Ammon's horn (tissue), 1 donor: ENCODE measurements at places on chromosomes 4 and X.
A peak's percentile ranks its signal among the peaks of the same experiment; 100 is the strongest.

DNA sequence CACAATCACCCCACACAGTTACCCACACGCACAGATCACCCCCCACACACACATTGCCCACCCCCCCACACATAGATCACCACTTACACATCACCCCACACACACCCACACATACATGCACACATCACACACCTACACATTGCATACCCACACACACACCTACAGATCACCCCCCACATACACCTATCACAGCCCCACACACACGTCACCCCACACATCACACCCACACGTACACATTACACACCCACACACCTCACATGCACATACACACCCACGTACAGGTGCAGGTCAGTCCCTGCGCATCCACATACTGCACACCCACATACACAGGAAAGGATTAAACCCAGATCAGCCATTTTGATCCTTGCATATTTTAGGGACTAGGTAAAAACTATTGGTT lies 15.3 kb upstream of the TADA2B start:
- no peak for DNase-seq

GRCh38 chr4:79210636-79211049 lies 115.2 kb downstream of the NAA11 start:
- DNase-seq = no peak

- DNase-seq = no peak
These were observed 42.3 kb downstream of the SRPX start for GRCh38 chrX:38178396-38178795.

- DNase-seq = no peak
These were observed 45.3 kb downstream of the RPGR start for GRCh38 chrX:38282049-38282448.

DNA sequence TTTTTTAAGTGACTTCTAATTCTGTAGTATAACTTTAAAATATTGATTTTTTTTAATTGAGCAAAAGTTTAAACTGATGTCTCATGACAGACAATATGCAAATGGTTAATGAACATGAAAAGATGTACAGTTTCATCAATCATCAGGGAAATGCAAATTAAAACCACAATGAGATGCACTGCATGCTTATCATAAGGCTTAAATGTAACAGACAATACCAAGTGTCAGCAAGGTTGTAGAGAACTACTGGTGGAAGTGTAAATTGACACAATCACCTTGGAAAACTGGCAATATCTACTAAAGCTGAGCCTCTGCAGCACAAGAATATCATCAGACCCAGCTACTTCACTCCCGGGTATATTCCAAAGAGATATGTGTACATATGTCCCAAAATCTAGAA lies 70.2 kb upstream of the DAPP1 start:
- no peak for DNase-seq

DNA sequence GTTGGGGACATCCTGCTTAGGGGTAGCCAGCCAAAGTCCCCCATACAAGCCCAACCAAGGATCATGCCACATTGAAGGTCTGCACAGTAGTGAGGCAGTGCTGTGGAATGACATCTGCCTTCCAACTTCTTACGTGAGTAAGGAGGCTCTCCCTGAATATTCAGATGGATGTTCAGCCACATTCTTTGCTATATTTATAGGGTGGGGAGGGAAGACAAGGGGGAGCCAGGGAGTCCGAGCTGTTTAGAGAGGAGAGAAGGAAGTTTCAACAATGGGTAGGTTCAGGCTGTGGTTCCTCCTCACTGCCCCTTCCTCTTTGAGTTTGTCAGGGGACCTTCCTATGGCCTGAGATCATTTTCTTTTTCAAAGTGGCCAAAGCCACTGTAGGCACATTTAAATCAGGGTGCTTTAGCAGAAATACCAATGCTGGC lies 29.8 kb downstream of the MSN start:
- DNase-seq = peak; percentile 32

- no peak for DNase-seq
These were observed 83.5 kb upstream of the RAPGEF2 start for GRCh38 chr4:159019356-159019755.

DNA sequence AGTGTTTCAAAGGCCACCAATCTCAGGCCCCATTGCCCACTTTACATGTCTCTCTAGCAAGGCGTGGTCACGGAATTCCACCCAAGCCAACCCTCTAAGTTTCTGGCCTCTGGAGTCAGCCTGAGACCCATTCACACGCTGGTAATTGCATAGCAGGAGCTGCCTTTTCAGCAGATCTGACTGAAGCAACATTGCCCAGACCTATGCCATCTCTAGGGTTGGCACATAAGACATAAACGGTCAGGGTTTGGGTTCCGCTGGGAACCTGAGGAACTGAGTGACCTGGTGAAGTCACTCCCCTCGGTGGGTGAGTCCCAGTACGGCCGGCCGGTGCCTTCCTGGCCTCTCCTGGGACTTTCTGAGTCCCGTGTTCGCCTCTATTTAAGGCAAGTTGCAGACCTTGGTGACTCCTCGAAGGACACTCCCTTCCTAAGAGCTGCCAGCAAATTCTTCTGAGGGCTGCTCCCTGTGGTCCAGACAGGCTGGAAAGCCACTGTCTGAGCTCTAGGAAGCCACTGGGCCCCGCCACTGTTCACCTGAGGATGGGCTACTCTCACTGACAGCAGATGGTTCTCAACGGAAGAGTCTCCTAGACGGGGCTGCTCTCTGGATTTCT lies 15.9 kb downstream of the CTAG1A start:
- no peak for DNase-seq

- no peak for DNase-seq
These were observed 3.3 kb upstream of the SUPT20HL1 start for GRCh38 chrX:24357106-24357505.

DNA sequence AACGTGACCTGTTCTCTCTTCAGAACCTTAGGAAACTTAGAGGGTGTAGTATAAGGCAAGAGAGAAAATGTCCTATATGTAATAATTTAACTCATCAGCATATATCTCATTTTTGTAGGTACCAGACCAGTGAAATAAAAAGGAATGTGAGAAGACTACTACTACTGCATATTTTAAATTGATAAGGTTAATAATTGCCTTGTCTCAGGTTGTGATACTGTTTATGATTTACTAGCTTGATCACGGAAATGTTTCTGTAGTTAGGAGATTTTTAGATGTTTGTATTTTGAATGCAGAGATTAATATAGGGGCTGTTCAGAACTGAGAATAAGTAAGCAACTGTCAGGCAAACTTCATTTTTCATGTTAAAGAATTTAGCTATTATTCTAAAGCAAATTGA lies 1563.4 kb downstream of the C4orf33 start:
- DNase-seq = no peak

DNA sequence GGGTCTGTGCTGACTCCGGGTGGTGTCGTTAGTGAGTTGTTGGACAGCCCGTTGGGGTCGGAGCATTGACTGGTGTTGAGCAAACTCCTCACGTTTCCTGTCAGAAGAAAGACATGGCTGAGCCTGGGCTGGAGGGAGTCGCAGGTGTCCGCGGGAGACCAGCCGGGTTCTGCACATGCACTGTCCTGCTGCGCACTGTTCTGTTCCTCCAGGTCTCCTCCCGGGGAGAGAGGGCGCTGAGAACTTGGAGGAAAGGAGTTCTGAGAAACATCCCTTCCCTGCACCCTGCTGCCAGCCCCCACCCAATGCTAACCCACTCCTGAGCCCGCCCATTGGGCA lies 1.1 kb downstream of the ZNF141 start:
- no peak for DNase-seq

GRCh38 chrX:110120025-110120424 lies 117.1 kb downstream of the TMEM164 start:
- DNase-seq = no peak

- DNase-seq = no peak
These were observed 150.1 kb upstream of the NUDT10 start for GRCh38 chrX:51182545-51182944.

- DNase-seq = no peak
These were observed 115.1 kb downstream of the FRYL start for GRCh38 chr4:48664938-48665337.

DNA sequence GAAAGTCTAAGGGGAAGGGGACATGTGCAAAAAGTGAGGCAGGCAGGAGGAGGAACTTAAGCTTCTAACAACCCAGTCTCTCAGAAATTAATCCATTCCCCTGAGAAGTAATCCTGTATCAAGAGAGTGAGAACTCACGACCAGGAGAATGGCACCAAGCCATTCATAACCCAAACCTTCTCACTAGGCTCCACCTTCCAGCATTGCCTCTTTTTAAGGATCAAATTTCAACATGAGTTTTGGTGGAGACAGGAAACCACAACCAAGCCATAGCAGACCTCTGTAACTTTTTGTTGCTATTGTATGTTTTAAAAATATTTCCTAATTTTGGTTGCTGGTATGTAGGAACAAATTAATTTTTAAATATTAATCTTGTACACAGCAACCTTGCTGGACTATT lies 32.8 kb downstream of the PASD1 start:
- DNase-seq = no peak

DNA sequence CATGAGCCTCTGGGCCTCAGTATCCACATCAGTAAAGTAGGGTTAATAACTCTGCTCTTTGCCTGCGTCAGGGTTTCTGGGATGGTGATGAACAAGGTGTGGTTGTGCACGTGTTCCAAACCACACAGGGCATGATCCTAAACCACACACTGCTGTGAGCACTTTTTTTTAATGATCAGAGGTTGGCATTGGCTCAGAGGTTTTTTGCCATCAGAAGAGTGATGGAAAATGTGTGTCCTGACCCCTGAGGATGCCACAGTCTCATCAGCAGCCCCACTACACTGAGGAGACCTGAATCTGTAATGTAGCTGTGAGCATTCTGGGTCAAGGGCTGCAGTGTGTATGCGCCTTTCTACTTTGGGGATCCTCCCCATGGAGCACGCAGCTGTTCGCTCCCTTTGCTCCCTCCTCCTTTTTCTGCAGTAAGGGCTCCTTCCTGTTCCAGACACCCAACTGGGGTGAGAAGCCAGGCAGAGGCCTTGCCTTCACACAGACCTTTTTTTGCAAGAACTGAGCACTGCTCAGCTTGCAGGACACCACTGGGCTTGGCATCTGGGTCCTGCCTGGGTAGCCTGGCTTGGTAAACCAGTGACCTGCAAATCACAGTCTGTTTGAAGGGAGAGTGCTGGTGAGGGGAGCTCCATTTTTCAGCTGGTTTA lies 87.5 kb downstream of the MAMLD1 start:
- DNase-seq = no peak
